ENCODE measurements at places on chromosomes 5 and 9. TPM values are rescaled to one million over a fixed set of nuclear protein-coding genes. Genes with fewer than 3 reads are reported as not detected.

GRCh38 chr9:129185402-129185801, 7.3 kb upstream of the IER5L start:
- H3K4me1 ChIP-seq: 0 out of 2 replicates have a peak, but pooled peaks cover 6% of the 10 kb centered on the region
- no peak for DNase-seq
- H3K36me3 ChIP-seq: no peaks in the 10 kb centered on the region
- H3K27me3 ChIP-seq: no peaks in the 10 kb centered on the region
- H3K27ac ChIP-seq: no peak overlapping the region

DNA sequence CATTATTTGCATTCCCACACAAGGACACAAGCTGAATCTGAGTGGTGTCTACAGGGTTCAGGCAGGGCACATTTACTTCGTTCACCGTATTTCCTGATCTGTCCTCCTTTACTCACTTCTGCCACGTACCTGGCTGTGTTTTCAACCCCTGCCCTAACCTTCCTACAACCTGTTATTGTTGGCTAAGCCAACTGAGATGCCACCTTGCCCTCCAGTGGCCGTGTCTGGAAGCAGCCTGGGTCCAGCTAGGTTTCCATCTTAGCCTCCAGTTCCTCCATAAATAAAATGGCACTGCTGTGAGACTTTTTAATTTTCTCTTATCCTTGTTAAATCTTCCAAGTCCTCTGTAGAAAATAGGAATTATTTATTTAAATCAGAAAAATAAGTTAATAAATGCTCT, 64.8 kb downstream of the ATP10B start:
- no peak overlapping the region for H3K27ac ChIP-seq
- H3K27me3 ChIP-seq: no peaks in the 10 kb centered on the region
- DNase-seq: no peak
- H3K4me1 ChIP-seq: no peaks in the 10 kb centered on the region

- H3K36me3 ChIP-seq: no peaks in the 10 kb centered on the region
- peaks cover 3% of the 10 kb centered on the region for H3K4me1 ChIP-seq
- H3K4me3 ChIP-seq: no peak overlapping the region
Measured at GRCh38 chr9:137270929-137271695, 6.4 kb upstream of the TOR4A start.

Gene GPBP1
- 54.4 TPM for total RNA-seq

Gene ANKRD18A
- 9.6 TPM for total RNA-seq
